Lung microvascular endothelial cell (primary cell): ENCODE measurements at places on chromosomes 5 and 9. TPM values are rescaled to one million over a fixed set of nuclear protein-coding genes. Genes with fewer than 3 reads are reported as not detected.

- no peak for DNase-seq
These were observed 155.5 kb downstream of the FGF10 start for GRCh38 chr5:44233691-44234090.

DNA sequence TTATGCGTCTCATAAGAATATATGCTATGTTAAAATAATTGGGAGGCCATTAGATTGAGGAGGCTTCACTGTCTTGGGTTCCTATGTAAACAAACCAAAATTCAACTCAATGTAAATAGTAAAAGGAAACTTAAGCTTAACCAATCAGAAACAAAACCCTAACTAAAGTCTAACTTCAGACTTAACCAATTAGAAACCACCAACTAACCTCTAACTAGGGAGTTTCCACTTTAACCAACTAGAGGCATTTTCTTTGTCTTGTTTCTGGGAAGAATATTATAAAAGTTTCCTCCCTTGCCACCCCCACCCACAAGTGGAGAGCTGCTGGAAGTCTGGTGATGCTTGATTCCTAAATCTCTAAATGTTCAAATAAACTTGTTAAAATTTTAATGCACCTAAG, 214.5 kb downstream of the SEMA5A start:
- no peak for DNase-seq

GRCh38 chr5:139177809-139178588, 20.2 kb downstream of the SIL1 start:
- DNase-seq = no peak

DNA sequence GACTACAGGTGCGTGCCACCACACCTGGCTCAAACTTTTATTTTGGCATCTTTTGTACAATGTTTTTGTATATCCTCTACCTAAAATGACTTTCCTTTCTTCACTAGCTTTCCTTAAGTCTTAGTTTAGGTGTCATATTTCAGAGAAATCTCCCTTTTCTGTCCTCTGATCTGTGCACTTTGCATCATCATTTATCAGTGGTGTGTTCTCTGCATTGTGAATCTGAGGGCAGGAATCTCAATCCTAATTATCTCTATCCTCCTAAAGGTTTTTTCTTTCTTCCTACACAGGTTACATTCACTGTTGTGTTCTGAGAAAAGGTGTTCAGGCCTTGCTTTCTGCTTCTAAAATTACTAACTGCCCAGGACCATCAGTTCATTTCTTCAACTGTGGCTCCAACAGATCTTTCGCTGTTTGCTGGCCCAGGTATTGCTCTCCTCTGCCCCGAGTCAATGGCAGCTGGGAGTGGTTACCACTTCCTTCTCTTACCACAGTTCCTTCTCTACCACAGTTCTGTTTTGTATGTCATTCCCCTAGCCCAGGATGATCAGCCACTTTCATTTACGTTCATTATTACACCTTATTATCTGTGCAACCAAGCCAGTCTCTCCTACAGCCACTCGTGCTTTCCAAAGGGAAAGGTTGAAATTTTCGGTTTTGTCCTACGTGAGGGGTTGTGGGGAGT, 14.0 kb downstream of the TGFBR1 start:
- DNase-seq = no peak

- DNase-seq = peak; percentile 3
These were observed 48.5 kb downstream of the RNF180 start for GRCh38 chr5:64214132-64214531.

DNA sequence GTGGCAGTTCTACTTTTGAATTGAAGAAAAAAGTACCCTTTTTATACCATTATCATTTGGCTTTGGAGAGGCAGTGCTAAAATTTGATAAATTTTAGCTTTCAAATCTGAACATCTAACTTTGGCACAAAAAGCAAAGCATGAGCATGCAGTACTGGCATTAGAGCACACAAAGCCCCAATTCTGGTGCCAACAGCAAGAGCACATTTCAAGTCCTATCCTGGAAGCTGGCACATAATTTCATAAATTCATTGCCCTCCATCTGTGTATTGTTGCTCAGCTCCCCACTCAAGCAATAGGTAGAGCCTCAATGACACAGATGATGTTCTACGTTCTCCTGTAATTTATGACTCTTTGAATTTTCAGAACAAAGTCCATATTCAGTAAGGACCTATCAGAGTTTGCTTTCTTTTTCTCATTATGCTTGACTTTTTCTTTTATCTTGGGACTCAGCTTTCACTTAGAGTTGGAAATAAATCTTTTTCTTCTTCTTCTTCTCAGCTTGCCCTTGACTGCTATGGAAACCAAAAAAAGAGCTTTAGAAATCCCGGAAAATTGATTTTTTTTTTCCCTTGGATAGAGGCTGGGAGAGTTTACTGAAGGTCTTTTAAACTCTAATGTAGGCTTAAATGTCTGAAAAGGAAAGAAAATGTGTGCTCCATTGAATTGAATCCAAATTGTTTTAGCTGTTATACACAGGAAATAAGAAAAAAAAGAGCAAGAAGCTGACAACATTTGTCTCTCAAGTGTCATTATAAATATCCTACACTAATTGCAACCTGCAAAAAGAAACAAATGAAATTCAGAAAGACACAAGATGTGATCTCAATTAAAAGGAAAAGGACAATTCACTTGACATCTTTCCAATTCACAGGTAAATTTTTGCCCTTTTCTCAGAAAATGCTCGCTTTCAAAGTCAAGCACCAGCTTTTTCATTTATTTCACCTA, 380.8 kb upstream of the CDH18 start:
- no peak for DNase-seq

- DNase-seq = no peak
These were observed 27.2 kb downstream of the PSD2 start for GRCh38 chr5:139822553-139823425.

ALDH1A1 gene
- 1,079 and 3,265 TPM in 2 replicates for total RNA-seq

SUSD3 gene
- total RNA-seq = not detected in 2 replicates
